HCT116 (cell line): ENCODE measurements at places on chromosomes 1 and 21. TPM values are rescaled to one million over a fixed set of nuclear protein-coding genes. Genes with fewer than 3 reads are reported as not detected.

FCGR3A gene
- 0.17 TPM for total RNA-seq

KIRREL1 gene
- total RNA-seq = 20.0 TPM

ATAD3C gene
- total RNA-seq = 0.61 TPM

ADAM30 gene
- total RNA-seq = not detected

SLC2A5 gene
- not detected for total RNA-seq

CD160 gene
- not detected for total RNA-seq

WDTC1 gene
- 26.6 TPM for total RNA-seq

TENT5C gene
- 1.4 TPM for total RNA-seq

DNA sequence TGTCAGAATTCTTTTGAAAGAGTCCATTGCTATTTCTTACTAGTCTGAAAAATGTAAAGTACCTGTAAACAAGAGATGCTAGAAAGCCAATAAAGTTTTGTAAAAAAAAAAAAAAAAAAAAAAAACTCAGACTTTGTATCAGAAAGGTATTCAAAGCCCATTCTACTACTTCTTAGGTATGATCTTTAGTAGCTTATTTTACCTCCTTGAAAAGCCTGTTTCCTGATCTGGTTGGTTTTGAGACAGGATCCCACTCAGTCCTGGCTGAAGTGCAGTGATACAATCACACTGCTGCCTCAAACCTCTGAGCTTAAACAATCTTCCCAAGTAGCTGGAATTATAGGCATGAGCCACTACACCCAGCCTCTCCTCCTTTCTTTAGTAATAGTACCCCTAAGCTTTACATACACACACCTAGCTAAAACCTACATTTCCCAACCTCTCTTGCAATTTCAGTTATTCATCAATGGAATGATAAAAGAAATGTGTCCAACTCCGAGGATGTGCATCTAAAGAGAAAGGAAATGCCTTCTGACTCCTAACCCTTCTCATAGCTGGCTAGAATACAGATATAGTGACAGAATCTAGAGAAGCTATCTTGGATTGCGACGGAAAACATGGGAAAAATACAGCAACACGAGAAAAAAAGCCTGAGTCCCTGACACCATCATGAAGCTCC lies 30.6 kb downstream of the EPS15 start:
- DNase-seq = no peak

DNA sequence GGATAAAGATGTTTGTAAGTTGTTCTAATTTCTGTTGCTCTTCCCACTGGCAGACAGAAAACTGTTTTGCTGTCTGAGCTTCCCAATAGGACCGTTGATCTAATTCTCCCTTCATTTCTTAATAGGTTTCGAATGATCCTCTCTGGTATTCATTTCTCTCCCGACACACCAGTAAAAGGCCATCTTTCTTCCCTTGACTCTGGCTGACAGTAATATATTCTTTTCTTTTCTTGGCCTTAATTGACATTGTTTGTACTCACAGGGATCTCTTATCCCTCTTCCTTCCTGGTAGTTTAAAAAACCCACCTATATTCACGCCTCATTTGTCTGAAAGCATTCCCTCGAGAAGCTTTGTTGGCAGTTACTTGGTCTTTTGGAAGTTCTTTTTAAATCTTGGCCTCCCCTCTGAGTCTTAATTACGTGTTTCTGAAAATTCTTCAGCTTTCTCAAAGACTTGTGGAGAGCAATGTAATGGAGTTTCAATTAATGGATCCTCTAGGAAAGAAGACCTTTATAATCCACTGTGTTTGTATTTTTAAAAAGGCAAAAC lies 40.3 kb downstream of the MAP10 start:
- DNase-seq = no peak

- DNase-seq = no peak
Observed at GRCh38 chr21:31078796-31079195, 40.5 kb upstream of the KRTAP19-8 start.

DNA sequence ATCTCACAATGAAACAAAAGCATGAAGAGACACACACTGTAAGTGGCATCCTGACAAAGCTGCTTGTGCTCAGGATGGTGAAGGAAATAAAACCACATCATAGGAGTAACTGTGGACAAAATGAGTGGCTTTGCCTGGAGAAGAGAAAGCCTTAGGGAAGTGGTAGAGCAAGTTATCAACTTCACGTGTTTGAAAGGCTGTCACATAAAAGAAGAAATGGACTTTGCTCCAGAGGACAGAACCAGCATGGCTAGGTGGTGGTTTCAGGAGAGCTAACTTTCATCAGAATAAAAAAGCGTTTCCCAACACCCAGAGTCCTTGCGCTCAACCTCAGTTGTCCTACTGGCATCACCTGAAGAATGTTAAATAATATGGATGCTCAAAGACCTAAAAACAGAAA lies 139.9 kb downstream of the SETD4 start:
- no peak for DNase-seq

DNA sequence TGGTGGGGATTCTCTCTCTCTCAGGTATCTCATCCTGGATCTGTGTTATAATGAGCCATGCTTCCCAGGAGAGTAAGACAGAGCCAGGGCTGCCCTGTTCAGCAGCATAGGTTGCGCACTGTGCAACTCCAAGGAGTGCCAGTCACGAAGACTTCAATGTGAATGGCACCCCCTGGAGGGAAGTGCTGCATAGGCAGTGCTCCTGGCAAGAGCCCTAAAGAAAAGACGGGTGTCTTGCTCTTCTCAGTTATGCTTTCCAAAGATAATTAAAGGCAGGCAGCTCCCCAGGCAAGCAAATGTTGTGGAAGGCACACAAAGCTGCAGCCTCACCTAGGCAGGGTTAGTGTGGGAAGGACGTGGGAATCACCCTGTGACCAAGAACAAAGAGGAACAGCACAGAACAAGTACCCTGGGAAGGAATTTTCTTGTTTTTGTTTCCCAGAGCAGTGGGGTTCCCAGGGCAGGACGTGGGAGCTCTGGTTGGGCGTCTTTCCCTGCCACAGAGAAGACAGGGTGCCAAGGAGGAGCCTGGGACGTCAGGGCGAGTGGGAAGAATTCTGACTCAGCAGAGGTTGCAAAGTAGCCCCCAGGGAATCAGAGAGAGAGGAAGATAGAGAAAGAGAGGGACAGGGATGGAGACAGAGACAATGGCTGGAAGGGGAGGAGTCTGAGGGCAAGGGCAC lies 120.9 kb downstream of the KCNN3 start:
- peak; percentile 59 for DNase-seq

- DNase-seq = no peak
Observed at GRCh38 chr21:23890652-23891051, 1716.6 kb downstream of the MRPL39 start.

GRCh38 chr1:110067479-110067892 lies 3.0 kb downstream of the ALX3 start:
- no peak for DNase-seq

DNA sequence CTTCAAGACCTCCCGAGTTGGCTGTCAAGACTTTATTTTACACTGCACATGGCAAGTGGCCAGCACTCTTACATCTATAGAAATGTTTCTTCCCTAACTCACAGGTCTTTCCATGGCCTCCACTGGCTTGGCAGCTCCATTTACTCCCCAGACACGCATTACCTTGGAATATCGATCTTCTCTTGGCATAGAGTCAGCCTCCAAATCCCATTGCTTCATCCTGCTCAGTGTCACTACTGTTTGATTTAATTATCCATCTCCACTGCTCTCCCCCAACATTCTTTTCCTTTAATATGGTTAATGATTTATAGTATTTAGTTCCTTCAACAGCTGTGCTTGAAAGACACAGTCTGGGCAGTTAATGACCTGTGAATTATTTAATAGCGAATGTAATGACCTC lies 241.2 kb upstream of the MAP1LC3C start:
- no peak for DNase-seq

- no peak for DNase-seq
Observed at GRCh38 chr1:22618056-22618455, 18.4 kb upstream of the C1QA start.

DNA sequence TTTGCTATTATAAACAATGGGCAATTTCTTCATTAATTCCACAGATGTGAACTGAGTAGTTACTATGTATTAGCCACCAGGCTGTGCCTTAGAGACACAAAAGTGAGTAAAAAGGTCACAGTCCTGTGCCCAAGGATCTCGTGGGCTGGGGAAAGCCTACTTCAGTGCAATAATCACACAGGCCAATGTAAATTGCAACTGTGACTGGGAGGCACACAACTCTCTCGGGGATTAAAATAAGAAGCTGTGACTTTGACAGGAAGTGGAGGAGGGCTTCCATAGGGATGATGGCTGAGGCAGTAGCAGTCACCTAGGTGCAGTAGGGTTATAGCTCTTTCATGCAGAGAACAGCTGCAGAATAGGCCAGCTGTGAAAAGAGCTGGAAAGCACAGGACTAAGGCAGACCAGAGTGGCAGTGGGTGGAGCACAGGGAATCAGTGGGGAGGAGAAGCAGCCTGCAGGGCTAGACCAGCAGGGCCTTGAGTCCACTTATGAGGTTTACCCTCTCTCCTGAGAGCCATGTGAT lies 121.9 kb downstream of the MAB21L3 start:
- DNase-seq = no peak

DNA sequence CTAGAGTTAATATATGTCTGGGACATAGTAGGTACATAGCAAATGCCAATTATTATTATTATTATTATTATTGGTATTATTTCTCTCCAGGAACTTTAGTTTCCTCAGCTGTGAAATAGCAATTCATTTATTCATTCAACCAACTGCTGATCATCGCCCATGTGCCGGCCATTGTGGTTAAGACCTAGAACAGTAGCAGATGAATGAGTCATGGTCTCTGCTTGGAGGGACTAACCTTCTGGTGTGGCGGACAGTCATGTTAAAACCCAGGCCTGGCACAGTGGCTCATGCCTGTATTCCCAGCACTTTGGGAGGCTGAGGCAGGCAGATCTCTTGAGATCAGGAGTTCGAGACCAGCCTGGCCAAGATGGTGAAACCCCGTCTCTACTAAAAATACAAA lies 23.8 kb upstream of the LDLRAP1 start:
- no peak for DNase-seq

- no peak for DNase-seq
Observed at GRCh38 chr21:45373991-45374816, 30.8 kb upstream of the COL18A1 start.

GRCh38 chr1:76138217-76138616 lies 63.7 kb downstream of the ST6GALNAC3 start:
- DNase-seq = no peak

GRCh38 chr1:111488669-111489068 lies 14.8 kb downstream of the ADORA3 start:
- DNase-seq = no peak
